Thyroid gland (tissue), 4 donors: ENCODE measurements at places on chromosomes 16 and 17. TPM values are rescaled to one million over a fixed set of nuclear protein-coding genes. Genes with fewer than 3 reads are reported as not detected.

The JPT1 gene
- 15.1 TPM for total RNA-seq

The SAMD14 gene
- 0.24 TPM for total RNA-seq

DNA sequence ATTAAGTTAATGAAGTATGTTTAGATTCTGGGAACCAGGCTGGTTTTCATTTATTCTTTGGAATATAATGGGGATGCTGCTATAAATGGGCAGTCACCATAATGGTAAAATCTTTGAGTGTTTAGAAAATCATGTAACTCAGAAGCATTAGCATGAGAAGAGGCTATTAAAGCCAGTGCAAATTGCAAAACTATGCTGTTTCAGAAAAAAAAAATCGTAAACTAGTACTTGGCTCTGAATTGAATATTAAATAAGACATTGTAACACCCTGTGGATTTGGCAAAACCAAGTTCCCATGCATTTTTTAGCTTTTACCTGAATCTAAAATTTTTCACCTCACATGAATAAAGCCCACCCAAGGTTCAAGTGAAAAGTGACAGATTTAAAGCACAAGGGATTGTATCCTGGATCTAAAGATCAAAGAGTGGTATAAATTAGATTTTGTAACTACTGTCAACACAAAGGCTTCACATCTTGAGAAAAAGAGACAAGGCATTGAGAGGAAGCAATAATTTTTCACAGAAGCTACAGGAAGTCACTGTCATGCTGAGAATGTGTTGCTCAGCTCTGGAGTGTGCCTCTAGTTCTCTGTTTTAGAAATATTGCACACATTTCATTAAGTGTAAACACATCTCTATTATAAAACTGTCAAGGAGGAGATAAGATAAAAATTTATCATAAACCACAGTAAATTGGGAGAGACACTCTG is 142.2 kb downstream of the ABCA8 start:
- H3K36me3 ChIP-seq: no peaks in the 10 kb centered on the region
- no peaks in the 10 kb centered on the region for H3K27me3 ChIP-seq
- H3K27ac ChIP-seq: no peak overlapping the region
- DNase-seq: no peak
- no peak overlapping the region for H3K4me3 ChIP-seq

GRCh38 chr16:69479775-69480174 is 55.4 kb downstream of the CYB5B start:
- no peak overlapping the region for H3K27ac ChIP-seq
- H3K27me3 ChIP-seq: no peaks in the 10 kb centered on the region
- H3K36me3 ChIP-seq: no peaks in the 10 kb centered on the region
- H3K4me3 ChIP-seq: no peak overlapping the region
- H3K4me1 ChIP-seq: peaks cover 17% of the 10 kb centered on the region

DNA sequence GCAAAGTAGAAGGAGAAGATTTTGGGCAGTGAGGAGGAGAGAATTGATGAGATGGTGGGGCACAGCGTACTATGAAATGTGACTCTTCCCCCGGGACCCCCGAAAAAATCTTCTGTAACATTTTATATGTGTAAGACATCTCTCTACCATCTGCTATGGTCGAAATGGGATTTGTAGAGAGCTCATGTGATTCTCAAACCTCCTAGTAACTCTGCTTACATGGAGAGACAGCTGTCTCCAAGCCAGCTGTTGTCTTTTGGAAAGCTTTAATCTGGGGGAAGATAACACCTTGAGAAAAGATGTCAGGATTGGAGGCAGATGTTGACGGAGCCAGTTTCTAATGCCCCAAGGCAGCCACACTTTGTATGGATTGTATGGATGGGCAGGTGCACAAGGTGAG is 94.1 kb downstream of the PRKCB start:
- DNase-seq: no peak
- H3K4me3 ChIP-seq: no peak overlapping the region
- no peaks in the 10 kb centered on the region for H3K4me1 ChIP-seq
